ENCODE measurements at places on chromosomes 13 and 19.
A peak's percentile ranks its signal among the peaks of the same experiment; 100 is the strongest.

- DNase-seq = no peak
Measured at GRCh38 chr19:49780861-49781260, 14.1 kb downstream of the AP2A1 start.

GRCh38 chr19:19460258-19460731 is 54.8 kb downstream of the GATAD2A start:
- peak; percentile 42 for DNase-seq

- no peak for DNase-seq
Measured at GRCh38 chr19:29287061-29287460, 74.1 kb upstream of the UQCRFS1 start.

- DNase-seq = peak; percentile 65
Measured at GRCh38 chr19:40797963-40798682, 868 bp upstream of the EGLN2 start.

GRCh38 chr13:92260363-92260762 is 861.9 kb downstream of the GPC5 start:
- peak; percentile 24 for DNase-seq

DNA sequence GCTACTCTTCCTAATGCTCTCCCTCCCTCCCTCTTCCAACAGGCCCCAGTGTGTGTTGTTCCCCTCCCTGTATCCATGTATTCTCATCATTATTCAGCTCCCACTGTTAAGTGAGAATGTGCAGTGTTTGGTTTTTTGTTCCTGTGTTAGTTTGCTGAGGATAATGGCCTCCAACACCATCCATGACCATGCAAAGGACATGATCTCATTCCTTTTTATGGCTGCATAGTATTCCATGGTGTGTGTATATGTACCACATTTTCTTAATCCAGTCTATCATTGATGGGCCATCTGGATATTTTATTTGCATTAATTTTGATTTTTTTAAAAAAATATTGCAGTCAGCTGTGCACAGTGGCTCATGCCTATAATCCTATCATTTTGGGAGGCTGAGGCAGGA is 15.8 kb upstream of the ZNRF4 start:
- DNase-seq = no peak

DNA sequence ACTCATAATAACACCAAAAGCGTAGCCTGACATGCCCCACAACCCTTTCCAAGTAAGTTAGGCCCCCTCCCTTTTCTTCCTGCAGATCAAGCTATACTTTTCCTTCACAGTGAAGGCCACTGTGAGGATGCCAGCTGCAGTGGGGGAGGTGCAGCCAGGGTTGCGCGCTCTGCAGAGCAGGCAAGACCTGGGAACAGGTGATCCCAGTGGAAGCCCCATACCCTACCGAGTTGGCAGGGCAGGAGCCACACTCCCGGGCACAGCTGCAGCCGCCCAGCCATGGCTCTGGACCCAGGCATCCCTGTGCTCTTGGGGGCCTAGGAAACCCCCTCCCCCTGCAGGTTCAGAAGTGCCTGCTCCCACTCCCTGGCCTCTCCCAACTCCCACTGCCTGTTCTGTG is 18.7 kb downstream of the MTMR6 start:
- DNase-seq = no peak

DNA sequence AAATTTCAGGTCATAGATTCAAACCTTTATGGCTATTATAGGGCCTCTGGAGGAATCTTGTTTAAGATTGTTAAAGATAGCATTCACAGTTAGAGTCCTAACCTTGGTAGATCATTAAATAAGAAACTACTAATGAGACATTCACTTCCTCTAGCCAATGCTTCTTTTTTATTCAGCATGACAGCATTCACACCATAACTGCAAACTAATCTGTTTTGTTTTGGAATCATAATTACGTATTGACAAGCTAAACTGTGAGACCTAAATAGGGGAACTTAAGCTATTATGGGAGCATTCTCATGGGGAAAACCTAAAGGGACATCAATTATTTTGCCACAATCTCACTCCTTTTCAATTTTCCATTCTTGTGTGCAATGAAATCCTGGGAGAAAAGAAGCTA is 653.8 kb downstream of the PCDH9 start:
- no peak for DNase-seq

DNA sequence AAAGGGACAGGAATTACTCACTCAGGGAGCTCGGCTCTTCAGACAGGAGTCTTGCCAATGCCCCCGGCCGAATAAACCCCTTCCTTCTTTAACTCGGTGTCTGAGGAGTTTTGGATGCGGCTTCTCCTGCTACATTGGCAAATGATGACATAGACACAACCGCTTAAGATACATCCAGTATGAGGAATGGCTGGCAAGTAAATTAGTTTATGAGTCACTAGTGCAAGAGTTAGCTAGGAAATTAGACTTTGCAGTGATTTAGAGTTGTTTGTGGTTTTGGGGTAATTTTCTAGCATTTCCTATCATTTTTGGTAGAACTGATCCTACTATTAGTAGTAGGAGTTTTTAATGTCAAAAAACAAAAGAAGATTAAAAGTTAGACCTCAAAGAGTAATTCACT is 166.2 kb downstream of the SLITRK1 start:
- no peak for DNase-seq

GRCh38 chr19:55418185-55418584 is 10.6 kb upstream of the UBE2S start:
- DNase-seq = peak; percentile 84

DNA sequence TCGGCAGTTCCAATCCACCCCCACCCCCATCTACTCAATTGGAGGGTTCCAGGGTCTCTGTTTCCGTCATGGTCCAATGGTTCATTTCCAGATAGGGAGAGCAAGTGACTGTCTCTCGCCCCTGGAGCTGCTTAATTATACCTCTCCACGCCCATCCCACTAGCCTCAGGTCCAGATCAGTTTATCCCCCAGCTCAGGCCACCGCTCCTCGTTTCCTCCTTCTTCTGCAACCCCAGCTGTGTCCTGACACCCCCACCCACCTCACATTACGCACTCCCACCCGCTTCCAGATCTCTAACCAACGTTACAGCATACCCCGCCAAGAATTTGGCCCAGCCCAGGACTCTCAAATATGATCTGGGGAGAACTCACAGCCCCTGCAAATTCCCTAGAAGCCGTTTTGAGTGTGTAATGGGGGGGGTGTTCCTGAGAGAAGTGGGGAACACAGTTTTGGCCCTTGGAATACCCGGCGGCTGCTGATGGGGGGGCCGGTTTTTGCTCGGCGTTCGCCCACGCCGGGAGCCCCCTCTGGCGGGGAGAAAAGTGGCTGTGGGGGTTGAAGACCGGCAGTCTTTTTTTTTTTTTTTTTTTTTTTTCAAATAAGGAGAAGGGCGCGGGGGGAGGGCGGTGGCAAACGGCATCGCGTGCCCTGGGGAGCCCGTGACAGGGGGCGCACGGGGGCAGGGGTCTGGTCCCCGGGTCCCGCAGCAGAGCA is 1.7 kb upstream of the PDE4A start:
- DNase-seq = no peak

DNA sequence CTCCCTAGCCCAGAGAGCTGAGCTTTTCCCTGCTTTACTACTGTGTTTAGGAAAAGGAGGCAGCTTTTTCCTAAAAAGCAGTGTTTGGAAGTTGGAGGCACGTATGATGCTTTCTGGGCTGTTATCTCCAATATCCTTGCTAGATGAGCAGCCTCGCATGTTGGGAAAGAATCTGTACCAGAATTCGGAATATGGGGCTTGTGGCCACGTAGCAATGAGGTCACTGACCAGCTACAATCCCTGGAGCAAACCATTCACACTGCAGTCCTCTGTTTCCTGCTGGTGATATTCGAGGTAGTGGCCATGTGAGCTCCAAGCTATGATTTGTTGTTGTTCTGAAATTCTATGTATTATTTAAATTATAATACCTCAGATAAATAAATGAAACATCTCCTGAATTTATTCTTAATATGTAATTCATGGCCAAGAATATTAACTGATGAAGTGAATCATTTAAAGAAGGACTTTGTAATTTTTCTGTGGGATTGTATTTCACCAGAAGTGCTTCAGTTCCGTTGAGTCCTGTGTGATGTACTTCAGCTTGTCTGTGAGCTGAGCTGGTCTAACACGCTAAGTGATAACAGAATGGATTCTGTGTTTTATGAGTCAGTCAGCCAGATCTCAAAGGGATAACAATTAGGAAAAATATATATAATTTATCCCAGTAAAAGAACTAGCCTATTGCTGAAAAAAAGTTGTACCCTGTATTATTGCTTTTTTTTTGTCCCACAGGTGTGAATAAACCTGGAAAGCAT is 319.5 kb downstream of the SHISA2 start:
- DNase-seq = peak; percentile 72

GRCh38 chr13:72168126-72168855 is 301.3 kb upstream of the DACH1 start:
- no peak for DNase-seq

- DNase-seq = no peak
Measured at GRCh38 chr13:107824635-107825034, 390.7 kb downstream of the LIG4 start.

- no peak for DNase-seq
Measured at GRCh38 chr19:8304841-8305621, 3.1 kb downstream of the CD320 start.

GRCh38 chr13:82480415-82480814 is 1401.9 kb downstream of the SLITRK1 start:
- no peak for DNase-seq

GRCh38 chr19:51128227-51128626 is 3.5 kb downstream of the SIGLEC9 start:
- no peak for DNase-seq

DNA sequence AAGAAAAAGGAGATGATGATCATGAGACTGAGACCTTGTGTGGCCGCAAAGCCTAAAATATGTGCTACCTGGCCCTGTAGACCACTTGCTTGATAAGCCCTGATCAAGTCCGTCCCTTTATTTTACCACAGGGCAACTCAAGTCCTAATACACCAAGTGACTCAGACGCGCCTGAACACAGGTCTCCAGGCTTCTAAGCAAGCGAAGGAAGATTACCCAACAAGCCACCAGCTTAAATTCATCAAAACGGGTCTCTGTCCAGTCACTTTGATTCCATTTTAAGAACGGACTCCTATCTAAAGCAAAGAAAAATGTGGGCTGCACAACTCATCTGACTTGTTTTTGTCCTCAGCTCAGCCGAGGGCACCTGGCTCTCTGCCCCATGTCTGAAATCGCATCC is 26.8 kb downstream of the SLC7A1 start:
- DNase-seq = no peak

GRCh38 chr13:79455331-79455730 is 25.6 kb upstream of the NDFIP2 start:
- DNase-seq = no peak

GRCh38 chr13:44507639-44508038 is 68.5 kb downstream of the TSC22D1 start:
- DNase-seq = no peak

DNA sequence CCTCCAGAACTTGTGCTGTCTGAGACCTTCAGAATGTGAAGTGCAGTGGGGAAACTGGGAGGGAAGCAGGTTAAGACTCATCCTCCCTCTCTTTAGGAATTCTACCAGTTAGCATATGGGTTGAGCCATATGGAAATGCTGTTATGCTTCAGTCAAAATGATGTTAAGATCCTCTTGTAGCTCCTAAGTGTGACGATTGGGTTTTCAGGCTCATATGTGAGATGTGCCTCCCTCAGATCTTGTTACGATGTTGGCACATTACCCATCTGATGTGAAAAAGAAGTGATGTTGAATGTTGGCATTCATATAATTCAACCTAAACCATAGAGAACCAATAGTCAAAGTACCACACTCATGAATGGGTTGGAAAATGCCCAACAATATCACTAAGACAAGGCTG is 67.8 kb upstream of the IPO5 start:
- no peak for DNase-seq

GRCh38 chr19:39327363-39328045 is 6.8 kb upstream of the LRFN1 start:
- DNase-seq = no peak

GRCh38 chr19:55091126-55091910 is 15.6 kb downstream of the EPS8L1 start:
- no peak for DNase-seq

DNA sequence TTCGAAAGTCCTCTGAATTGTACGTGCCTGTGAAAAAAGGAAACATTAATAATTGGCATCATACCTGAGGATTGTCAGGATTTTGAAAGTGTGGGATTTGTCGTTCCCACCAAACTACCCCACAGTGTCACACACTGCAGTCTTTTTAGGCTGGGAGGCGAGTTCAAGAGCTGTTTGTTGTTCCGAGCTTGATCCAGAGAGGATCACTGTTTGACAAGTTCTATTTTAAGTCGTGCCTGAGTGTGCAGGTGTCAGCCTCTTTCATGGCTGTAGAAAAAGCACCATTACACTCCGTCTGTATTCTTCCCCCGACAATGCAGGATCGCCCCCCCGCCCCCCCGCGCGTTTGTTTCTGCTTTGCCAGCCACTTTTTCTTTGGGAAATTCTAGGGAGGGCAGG is 635 bp upstream of the NBEA start:
- DNase-seq = no peak

- peak; percentile 61 for DNase-seq
Measured at GRCh38 chr13:74040200-74040599, 94.0 kb downstream of the KLF12 start.

GRCh38 chr19:5628919-5629481 is 6.1 kb downstream of the SAFB start:
- no peak for DNase-seq

DNA sequence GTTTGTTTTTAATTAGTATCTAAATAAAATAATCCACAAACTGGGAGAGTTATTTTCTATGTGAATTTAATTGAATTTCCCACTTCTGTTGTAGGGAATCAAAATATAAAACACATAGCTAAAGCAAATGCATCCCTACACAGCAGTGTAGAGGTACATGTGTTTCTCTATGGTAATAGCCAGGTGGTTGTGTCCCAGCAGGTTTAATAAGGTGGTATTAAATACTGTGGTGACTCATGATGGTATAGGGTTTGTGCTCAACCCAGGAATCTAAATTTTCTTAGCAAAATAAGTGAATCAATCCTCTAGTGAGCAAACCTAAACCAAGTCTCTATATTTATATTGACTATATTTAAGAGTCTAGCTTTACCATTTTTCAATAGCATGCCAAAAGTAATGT is 30.0 kb downstream of the PCDH9 start:
- DNase-seq = no peak

- DNase-seq = no peak
Measured at GRCh38 chr19:12834566-12834943, at the start of gene RTBDN. RTBDN (minus strand) TSS chr19:12834579; CDS start chr19:12829979, 4,600 bp downstream.

DNA sequence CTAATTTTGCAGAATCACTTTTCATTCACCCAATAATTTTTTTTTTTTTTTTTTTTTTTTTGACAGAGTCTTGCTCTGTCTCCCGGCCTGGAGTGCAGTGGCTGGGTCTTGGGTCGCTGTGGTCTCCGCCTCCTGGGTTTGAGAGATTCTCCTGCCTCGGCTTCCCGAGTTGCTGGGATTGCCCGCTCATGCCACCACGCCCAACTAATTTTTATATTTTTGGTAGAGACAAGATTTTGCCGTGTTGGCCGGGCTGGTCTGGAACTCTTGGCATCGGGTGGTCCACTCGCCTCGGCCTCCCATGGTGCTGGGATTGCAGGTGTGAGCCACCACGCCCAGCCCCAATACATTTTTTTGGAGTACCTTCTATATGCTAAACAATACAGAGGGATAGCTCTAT is 1120.0 kb upstream of the ATXN8OS start:
- no peak for DNase-seq

Data from HT1080 (cell line).